GM19239 (cell line): ENCODE measurements at places on chromosomes 4 and X.

DNA sequence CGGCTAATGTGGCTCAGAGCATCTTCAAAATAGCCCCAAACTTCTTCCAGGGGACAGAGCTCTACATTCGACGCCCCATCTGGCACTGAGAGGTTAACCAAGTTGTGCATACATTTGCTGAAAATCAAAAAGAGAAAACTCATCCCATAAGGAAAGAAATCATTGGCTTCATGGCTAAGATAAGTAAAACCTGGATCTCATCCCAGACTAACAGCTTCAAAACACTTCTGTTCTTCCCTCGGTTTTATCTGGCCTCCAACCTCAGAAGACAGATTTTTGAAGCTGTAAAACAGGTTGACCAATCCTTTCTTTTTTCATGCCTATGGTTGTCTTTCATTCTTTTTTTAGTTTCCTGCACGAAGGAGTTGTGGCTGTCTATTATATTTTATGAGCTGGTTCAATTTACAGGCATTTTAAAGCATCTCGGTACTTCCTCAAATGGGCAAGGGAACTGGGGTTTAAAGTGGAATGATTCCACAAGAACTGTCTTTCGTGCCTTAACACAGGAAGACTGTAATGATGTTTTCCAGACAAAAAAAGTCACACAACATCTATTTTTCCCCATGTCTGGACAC lies 107.6 kb downstream of the DLG3 start:
- no peak for DNase-seq

DNA sequence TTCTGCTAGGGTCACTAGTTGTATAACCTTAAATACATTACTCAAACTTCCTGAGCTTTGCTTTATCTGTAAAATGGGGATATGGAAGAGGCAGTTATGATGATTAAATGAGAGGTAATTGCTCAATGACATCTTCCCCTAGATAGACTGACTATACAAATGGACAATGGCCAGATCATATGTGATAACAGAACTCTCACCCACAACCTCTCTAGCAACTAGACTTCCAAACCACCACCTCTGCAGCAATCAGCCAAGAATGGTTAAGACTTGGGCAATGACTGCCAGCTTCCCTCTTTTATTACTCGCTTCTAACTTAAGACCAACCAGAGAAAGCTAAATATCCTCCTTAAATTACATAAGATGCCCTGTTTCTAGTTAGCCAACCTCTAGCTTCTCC lies 2.9 kb upstream of the SEPSECS start:
- DNase-seq: no peak

- no peak for DNase-seq
Observed at GRCh38 chr4:22801391-22801790, 108.7 kb downstream of the GBA3 start.

DNA sequence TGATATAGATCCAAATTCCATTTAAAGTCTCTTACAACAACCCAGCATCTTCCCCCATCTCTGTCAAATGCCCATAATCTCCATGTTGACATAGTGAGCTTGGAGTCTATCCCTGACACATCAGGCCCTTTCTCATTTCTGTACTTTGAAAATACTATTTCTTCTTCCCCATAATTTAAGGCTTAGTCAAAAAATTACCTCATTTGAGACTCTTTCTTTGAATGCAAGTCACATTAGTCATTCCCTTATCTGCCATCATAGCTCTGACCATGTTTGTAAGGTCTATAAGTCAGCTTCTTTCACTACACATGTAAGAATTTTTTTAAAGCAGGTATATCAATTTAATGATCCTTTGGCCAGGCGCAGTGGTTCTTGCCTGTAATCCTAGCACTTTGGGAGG lies 99.9 kb downstream of the DDX60 start:
- DNase-seq: no peak

- DNase-seq: no peak
Observed at GRCh38 chr4:153465615-153466080, 512 bp upstream of the TMEM131L start.

DNA sequence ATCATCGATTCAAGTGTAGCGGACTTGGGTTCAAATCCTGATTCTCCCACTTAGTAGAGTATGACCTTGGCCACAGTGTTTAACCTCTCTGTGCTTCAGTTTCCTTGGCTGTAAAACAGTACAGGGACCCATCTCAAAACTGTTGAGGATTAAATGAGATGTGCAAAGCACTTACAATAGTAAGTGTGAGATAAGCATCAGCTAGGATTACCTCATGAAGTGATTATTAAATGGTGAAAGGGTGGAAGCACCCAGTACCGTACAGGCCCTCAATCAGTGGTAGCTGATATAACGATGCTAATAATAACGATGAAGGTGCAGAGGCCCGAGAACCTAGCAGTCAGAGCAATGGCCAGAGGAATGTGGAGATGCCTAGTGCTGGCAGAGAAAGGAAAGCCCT lies 45.1 kb downstream of the PRPS1 start:
- no peak for DNase-seq

DNA sequence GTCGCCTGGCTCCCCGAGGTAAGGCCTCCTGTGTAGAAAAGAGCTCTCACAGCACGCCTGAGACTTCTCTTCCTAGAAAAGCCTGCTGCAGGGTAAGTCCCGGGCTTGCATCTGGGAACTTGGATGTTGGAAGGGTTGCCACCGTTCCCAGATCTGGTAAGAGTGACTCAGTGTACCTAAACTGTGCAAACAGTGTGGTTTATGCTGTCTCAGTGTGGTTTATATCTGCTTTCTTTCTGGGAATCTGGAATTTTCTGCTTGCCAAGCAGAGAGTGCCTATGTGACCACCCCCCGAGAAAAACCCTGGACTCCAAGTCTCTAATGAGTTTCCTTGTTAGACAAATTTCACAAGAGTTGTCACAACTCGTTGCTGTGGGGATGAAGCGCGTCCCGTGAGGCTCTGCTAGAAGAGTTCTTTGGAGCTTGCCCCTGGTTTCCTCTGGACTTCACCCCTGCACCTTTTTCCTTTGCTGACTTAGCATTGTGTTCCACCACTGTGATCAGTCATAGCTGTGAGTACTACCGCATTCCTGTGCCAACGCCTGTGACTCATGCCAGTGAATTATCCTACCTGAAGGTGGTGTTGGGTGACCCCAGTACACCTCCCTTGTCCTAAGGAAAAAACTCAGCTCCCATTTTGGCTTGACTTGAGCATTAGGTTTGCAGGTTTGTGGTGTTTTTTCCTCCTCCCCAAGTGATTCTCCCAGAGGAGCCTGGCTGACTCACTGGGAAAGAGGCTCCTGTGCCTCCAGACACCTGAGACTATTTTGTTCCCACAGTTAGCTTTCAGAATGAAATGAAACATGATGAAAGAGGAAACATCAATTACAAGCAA lies 14.5 kb downstream of the SLC2A9 start:
- DNase-seq: no peak

- DNase-seq: no peak
Observed at GRCh38 chrX:45324941-45325340, 124.3 kb upstream of the DIPK2B start.

- no peak for DNase-seq
Observed at GRCh38 chr4:184423003-184423686, 51.2 kb downstream of the IRF2 start.

- DNase-seq: no peak
Observed at GRCh38 chr4:103097112-103097511, 2.5 kb downstream of the BDH2 start.

GRCh38 chr4:4492161-4492847 lies 49.5 kb downstream of the STX18 start:
- DNase-seq: peak; percentile 23

DNA sequence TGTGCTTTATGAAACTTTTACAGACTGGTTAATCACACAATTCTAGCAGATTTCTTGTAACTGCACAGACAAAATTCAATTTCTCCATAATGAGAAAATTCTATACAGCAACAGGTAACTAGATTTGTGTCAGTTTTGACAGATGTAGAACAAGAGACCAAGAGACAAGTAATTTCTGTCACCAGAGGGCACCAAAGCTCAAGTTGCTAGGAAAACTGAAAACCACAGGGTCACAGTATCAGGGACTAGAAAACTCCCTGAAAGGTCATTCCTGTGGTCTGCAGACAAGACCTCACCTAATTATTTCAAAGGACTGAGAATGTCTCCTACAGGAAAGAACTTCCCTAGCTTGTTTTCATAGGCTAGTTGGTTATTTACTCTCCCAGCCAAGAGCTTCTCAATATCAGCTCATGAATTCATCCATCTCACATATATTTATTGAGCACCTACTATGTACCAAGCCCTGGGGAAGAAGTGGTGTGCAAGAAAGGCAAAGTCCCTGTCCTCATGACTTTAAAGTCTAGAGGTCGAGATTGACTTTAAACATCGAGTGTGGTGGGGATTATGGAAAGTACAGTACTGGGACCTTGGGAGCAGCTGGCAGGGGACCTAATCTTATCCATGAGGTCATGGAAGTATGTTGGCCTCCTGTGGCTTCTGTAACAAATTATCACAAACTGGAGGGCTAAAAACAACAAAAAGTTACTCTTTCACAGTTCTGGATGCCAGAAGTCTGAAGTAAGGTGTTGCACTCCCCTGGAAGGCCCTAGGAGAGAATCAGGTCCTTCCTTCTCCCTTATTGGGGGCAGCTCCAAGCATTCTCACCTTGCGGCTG lies 47.8 kb upstream of the SETD7 start:
- peak; percentile 19 for DNase-seq

DNA sequence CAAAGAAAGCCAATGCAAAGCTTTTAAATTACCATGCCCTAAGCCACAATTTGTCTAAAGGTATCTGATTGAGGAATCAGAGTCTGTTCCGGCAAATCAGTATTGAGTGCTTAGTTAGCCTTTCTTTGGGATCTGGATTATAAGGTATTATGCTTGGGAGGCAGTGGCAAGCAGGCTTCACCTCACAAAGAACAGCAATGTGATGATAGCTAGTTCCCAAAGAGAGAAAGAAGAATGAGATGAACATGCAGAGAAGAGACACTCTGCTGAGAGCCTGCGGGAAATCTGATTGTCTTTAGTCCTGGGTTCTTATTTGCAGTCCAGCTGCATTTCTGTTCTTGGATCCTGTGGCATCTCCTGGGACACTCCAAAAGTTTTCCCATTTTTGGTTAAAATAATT lies 35.2 kb downstream of the WDFY3 start:
- DNase-seq: no peak

GRCh38 chr4:98446499-98447375 lies 185.6 kb downstream of the RAP1GDS1 start:
- peak; percentile 9 for DNase-seq

GRCh38 chr4:178280362-178280761 lies 838.1 kb upstream of the AGA start:
- no peak for DNase-seq

GRCh38 chr4:184269879-184270430 lies 52.3 kb upstream of the ENPP6 start:
- no peak for DNase-seq
